RWPE1 (cell line): ENCODE measurements at places on chromosomes 1 and 21.

- DNase-seq: no peak
These were observed 777 bp downstream of the AZIN2 start for GRCh38 chr1:33081554-33082305.

GRCh38 chr1:119141020-119141424, 569 bp upstream of the WARS2 start:
- DNase-seq: no peak

DNA sequence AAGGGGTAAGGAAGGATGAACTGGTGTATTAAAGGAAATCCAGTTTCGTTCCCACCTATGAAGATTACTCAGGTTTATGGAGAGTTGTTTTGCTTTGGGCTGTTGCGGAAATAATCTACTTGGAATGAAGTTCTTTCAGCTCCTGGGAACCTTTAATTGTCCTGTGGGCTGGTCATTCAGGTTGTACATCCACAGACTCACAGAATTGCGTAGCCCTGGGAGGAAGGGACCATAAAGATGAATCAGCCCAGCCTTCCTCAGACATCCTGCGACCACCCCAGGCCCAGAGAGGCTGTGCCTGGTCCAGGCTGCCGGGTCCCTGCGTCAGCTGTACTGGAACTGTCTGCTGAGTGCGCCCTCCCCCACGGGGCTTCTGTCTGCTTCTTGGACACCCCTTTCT, 72.7 kb downstream of the GALNT2 start:
- DNase-seq: no peak

DNA sequence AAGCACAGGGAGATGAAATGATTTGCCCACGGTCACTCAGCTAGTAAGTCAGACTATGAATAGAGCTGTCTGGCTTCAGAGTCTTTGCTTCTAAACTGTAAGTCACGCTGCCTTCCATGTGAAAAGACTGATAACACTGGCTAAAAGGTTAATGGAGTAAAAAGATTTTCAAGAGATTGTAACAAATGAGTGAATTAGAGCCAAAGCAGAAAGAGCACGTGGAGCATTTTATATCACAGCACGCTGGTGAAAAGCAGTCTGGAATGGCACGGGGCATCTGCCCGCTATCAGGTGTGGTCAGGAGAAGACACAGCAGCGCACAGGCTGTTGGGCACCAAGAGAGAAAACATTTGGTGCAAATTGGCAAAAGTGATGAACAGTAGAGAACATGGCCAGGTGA, 144.8 kb upstream of the GALNT2 start:
- no peak for DNase-seq

GRCh38 chr1:32967888-32968568, 3.4 kb upstream of the RNF19B start:
- no peak for DNase-seq
